ENCODE measurements at places on chromosomes 11 and 22.

DNA sequence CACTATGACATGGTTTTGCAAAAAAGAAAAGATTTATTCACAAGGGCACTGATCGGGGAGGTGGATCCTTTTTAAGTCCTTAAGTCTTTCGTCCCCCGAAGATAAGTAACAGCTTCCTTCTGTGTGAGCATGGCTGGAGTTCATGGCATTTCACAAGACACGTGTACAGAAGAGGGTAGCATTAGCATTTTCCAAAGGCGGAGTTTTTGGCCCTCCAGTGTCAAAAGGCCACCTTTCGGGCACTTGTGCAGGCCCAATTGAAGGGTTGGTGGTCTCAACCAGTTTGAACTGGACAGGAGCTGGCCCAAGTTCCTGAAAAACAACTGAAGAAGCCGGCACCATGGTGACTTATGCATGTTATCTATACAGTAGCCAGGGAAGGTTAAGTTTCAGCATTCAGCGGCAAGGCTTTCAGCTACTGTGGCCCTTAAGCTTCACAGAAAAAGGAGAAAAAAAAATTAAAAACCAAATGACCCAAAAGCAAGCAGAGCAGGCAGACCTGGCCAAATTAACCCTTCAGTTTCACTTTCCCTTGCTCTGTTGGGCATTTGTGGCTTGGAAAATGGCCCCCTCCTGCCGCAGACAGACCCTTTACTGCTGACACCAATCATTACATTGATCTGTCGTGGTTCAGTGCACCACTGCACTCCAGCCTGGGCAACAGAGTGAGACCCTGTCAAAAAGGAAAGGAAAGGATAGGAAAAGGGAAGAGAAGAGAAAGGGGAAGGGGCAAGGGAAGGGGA, 18.7 kb downstream of the ZNF74 start:
- DNase-seq, result no peak

DNA sequence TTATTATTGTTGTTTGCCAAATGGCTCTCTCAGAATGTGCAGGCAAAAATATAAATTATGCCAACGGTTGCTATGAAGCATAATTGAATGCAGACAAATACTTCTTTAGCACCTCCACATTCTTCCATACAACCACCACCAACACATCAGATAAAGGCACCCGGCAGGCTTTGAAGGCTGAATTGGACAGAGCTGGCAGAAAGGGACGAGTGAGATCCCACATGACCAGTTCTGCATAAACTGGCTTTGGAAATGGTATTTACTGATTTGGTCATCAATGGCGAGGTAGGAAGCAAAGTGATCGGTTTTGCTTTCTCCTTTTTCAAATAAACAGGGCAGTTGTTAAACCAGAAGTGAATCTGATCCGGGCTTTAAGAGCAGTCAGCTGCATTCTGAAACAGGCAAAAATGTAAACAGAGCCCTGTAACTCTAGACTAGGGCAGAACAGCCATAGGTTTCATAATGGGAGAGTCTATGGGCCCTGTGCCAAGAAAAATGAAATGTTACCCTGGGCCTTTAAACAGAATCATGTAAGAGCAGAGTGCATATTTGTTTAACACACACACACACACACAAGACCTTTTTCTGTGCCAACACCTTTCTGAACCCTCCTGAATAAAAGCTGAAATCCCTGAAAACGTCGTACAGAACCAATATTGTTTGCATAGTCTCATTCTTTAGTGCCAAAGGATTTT, 97.7 kb downstream of the MPPED2 start:
- DNase-seq, result no peak

DNA sequence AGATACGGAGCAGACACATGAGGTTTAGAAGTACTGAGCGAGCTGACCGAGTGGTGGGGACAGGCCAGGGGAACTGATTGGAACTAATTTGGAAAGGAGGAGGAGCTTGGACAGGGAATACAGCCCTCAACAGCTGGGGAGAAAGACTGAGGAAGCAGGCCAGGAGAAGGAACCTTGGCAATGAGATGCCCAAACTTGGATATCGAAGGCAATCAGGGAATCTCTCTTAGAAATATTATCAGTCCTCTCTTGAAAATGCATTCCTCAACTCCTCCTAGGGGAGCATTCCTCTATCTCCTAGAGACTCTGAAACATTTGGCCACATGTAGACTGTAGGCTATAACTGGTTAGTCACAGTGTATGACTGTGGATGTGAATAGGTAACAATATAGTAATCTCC, 284.6 kb downstream of the GUCY1A2 start:
- no peak for DNase-seq

DNA sequence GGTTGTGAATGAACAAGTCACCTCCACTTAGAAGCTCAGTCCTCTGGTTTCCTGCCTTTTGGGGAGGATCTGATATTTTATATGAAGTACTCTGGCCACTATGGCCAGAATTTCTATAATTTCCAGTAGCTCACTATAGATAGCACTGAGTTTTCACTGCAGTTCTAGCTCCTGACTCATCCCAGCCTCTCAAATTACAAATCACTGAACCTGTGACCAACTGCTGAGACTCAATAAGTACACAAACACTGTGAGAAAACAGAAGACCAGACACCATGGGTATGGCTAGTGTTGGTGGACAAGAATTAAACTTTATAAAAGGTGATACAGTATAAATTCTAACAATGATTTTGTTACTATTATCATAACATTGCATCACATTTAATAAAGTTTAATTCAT, 47.1 kb upstream of the UCP3 start:
- DNase-seq, result no peak

DNA sequence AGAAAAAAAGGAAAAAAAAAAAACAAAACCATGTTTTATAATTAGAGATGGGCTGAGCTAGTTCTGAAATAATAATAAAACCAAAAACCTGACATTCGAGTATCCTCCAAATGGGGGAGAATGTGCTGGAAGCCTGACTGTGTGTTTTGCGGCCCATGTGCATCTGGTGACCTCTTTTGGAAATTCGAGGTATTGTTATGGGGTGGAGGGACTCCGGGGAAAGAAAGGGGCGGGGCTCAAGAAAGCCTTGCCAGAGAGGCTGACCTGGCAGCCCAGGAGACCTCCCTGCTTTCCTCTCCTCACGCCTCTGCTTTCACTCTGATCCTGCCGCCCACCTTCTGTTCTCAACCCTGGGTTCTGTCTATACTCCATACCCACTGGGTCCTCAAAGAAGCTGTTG, 72.9 kb downstream of the CTTN start:
- no peak for DNase-seq

DNA sequence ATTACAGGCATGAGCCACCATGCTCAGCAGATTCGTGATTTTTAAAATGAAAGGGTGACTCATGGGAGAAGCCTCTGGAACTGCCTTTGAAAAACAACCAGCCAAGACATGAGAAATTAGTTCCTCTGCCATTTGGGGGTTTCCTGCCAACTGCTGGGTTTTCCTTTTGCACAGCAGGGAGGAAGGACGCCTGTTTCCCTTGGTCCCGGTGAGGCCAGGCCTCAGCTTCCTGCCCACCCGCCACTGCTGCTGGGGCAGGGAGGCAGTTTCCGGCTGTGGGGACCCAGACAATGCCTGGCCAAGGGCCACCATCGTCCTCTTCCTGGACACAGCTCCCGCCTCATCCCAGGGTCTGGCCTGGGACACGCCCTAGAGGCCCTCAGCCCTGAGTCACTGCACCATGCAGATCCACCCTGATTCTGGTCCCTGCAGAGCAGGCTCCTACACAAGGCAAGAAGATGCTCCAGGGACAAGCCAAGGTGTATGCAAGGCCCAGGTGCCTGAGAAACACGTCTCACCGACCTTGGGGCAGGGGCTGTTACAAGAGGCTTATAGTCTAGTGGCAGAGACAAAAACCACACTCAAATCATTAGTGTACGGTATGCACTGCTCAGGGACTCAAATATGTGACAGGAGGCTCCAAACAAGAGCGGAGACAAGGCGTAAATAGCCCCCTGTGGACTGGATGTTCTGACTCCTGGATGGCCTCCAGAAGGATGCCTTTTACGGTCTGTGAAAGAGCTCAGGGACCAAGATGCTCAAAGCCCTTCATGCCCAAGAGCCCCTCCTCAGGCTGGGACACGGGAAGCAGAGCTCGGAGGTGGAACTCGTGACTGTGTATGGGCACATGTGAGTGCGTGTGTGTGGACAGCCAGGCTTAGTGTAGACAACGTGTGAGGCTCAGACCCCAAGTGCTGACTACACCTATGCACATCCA, 10.0 kb downstream of the PPM1F start:
- DNase-seq, result no peak

- no peak for DNase-seq
These were observed 110.2 kb downstream of the SWAP70 start for GRCh38 chr11:9774109-9774508.

DNA sequence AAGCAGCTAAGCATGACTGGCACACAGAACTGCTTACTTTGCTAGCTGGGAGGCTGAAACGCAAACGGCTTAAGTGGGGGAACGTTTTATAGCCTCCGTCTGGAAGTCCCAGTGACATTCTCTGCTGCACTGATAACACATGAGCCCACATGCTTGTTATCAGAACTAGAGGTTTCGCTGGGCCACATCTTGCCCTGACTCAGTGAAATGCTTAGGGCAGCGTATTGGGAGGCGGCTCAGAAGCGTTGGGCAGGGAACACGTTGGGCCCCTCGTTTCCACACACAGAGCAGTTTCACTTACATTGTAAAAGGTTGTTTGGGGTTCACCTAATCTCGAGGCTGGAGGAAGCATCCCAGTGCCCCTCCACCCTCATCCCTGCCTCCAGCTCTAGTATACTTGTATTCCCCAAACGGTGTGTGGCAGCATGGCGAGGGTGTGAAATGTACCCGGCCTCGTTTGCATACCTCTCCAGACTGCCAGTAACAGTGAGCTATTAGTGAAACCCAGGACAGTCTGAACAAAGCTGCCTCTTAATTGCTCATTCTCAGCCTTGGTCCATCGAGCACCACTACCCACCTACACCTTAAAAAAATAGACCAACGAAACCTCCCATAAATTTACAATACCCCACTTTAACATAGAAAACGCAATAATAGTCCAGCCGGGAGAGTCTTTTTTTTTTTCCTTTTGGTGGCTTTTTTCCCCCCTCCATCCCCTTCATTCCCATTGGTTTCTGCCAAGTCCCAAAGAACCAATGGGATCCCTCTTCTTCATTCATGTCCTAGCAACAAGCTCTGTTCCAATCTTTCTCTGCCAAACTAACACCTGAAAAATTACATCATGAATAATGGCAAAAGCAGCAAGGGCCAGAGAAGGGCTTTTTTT, 218.8 kb upstream of the SORL1-AS1 start:
- DNase-seq, result no peak

DNA sequence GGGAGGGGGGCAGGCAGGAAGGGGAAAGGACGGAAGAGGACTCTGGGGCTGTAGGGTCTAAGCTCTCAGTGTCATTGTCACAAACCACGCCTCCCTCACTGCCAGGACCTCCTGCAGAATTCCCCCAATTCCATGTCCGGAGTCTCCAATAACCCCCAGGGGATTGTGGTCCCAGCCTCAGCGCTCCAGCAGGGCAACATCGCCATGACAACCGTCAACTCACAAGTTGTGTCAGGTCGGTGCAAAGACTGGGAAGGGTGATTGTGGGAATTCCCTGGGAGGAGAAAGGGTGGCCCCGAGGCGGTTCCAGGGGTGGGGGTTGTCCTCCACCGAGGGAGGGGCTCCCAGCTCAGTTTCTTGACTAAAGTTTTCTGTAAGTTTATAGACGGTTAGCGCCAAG, 86.0 kb downstream of the FEZ1 start:
- no peak for DNase-seq

DNA sequence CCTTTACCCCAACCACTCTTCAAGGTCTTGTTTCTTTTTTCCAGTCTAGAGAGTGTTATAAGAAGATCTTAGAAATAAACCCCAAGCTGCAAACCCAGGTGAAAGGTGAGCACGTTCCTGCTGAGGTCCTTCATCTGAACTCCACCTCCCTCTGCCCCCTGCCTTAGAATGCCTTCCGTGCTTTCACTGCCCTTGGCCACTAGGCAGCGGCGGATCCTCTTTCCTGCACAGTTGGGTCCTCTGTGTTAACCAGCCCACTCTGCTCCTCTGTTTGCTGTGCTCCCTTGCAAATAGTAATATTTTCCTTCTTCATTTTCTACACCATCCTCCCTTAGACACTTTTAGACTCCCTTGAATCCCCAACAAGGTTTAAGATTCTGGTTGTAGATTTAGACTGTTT, 24.3 kb downstream of the TTC12 start:
- no peak for DNase-seq

DNA sequence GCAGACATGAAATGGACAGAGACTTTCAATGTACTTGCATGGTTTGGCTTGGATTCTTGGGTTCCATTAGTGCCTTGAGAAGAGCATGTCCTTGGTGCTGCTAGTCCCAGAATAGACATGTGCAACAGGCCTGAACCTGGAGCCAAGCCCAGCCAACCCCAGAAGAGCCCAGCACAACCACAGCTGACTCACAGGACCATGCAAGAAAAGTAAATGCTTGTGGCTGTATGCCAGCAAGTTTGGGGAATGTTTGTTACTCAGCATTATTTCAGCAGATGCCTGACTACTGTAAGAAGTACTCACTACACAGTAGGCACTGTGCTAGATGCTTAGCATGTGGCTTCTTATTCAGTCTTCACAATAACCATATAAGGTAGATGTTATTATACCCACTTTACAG, 39.2 kb upstream of the HMGXB4 start:
- no peak for DNase-seq

GRCh38 chr11:15988693-15989231, 367.6 kb downstream of the SOX6 start:
- DNase-seq, result no peak

DNA sequence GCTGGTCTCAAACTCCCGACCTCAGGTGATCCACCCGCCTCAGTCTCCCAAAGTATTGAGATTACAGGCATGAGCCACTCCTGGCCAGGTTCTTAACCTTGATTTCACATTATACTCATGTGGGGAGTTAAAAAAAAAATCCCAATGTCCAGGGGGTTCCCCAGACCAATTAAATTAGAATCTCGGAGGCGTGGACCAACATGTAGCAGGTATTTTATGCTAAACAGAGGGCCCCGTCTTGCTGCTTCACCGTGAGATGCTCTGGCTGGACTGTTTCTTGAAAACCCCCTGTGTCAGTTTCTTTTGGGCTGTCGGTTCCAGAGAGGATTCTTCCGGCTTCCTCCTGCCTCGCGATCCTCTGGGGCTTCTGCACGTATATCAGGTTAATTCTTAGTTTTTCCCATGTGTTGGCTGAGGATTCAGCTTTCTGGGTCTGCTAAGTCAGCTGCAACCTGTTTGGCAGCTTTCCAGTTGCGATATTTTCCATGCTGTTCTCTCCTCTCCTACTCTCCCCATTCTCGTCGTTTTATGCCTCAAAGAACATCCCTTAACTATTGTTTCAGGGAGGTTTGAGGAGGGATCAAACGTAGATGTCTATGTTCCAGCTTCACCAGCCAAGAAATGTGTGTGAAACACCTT, 50.6 kb upstream of the ACCSL start:
- DNase-seq, result no peak
